NCI-H446 treated with DMSO at 0.1 percent for 48 hours (cell line): ENCODE measurements at places on chromosomes 3 and 15.
A peak's percentile ranks its signal among the peaks of the same experiment; 100 is the strongest.

DNA sequence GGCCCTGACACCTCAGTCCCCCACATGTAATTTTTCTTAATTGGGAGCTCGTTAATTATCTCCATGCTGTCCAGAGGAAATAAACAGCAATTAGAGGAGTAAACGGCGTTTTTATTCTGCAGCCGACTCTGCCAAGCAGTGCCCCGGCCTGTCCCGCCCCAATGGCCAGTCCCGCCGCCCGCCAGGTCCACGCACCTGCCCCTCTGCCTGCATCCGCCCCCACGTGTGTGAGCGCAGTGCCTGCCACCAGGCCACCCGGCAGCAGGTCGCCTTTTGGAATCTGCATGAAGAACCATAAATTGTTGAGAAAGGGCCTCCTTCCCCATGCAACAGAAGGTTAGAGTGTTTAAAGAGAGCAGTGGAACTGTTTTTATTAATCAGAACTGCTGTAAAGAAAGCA lies 87.5 kb upstream of the LINGO1 start:
- no peak for DNase-seq

DNA sequence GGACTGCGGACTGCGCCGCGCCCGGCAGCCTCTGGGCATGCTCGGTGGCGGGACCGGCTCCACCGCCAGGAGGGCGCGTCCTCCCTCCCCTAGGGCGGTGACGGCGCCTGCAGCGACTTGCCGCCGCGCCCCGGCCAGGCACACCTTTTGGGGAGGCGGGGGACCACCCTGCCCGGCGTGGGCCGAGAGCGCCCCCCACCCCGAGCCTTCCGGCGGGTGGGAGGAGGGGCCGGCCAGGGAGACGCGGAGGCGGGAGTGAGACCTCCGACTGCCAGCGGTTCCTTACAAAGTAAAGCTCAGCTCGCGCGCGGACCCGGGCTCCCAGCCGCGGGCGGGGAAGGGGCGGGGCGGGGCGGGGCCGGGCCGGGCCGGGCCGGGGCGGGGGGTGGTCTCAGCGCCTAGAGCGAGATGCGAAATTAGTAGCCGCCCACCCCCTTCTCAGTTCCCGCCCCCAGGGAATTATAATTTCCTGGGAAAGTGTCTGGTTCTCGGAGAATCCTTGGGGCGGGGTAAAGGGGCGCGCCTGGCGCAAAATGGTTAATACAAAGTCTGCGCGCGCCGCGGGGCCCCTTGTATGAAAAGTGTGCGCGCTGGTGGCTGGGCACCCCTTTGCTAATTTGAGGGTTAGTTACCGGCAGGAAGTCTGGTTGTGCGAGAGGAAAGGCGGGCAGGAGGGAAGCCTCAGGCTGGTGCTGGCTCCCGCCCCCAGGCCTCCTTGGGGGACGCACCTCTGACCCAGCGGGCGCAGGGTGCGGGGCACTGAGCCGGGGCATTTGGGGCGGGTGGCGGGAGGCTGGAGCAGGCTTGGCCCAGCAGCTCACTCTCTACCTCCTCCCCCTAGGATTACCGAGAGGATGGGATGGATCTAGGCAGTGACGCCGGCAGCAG lies 224.8 kb upstream of the IL12A start:
- DNase-seq: peak; percentile 67

DNA sequence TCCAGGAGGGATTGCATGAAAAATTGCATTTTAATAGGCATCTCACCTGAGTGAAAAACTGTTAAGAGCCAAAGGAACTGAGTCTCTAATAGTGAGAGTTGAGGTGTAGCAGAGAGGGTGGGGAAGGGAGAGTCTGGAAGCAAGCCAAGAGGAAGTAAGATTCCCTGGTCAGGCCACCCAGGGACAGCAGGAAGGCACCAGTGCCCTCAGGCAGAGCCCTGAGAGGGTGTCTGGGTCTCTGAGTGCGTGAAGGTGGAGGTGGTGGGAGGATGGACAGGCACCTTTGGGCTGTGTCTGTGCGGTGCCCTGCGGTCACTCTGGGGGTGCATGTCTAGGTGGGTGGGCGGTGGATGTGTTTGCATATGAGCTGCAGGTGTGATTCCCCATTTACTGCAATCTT lies 300.4 kb upstream of the ROPN1 start:
- no peak for DNase-seq

DNA sequence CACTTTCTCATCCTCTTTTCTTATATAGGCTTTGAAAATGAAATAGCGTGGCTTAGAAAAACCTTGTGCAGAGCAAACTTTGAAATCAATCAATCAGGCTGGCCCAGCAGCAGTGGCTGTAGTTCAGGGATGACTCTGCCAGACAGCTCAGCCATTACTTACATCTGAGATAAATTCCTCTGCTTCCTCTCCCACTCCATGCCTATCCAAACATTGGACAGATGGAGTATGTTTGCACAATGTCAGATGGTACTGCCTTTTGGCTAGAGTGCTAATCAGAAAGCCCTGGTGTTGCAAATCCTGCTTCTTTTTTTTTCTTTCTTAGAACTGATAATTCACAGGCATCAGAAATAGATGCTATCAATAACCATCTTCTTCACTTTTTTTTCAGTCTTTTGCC lies 1065.1 kb downstream of the AGBL1 start:
- peak; percentile 43 for DNase-seq

- peak; percentile 8 for DNase-seq
These were observed 34.4 kb downstream of the B3GNT5 start for GRCh38 chr3:183287301-183287971.

GRCh38 chr3:184261270-184261853 lies at the start of gene CAMK2N2:
CAMK2N2 (minus strand) TSS chr3:184261553; CDS start chr3:184261285, 268 bp downstream.
- DNase-seq: peak; percentile 92

GRCh38 chr3:16546186-16547010 lies 32.9 kb upstream of the RFTN1 start:
- DNase-seq: no peak

GRCh38 chr15:100913961-100914360 lies 5.2 kb upstream of the LRRK1 start:
- no peak for DNase-seq

DNA sequence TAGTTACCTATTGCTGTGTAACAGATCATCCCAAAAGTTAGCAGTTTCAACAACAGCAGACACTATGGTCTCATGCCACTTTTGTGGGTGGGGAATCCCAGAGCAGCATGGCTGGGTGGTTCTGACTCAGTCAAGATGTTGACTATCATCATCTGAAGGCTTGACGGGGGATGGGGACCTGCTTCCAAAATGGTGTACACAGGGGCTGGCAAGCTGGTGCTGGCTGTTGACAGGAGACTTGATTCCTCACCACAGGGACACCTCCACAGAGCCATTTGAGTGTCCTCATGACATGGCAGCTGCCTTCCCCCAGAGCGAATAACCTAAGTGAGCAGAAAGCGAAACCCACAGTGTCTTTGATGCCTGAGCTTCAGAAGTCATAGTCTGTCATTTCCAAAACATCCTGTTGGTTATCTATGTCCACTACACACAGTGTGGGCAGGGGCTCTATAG lies 19.1 kb downstream of the DNAJB8 start:
- DNase-seq: no peak

GRCh38 chr3:125383744-125384143 lies 8.6 kb upstream of the ZNF148 start:
- DNase-seq: no peak

DNA sequence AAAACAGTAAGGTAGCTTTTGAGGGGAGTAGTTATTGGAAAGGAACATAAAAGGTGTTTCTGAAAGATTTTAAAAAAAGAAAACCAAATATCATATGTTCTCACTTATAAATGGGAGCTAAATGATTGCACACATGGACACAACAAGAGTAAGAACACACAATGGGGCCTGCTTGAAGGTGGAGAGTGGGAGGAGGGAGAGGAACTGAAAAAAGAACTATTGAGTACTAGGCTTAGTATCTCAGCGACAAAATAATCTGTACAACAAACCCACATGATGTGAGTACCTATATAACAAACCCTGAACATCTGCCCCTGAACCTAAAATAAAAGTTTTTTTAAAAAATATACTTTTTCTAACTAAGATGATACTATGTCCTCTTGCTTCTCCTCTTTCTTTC lies 138.3 kb downstream of the CGGBP1 start:
- DNase-seq: no peak

DNA sequence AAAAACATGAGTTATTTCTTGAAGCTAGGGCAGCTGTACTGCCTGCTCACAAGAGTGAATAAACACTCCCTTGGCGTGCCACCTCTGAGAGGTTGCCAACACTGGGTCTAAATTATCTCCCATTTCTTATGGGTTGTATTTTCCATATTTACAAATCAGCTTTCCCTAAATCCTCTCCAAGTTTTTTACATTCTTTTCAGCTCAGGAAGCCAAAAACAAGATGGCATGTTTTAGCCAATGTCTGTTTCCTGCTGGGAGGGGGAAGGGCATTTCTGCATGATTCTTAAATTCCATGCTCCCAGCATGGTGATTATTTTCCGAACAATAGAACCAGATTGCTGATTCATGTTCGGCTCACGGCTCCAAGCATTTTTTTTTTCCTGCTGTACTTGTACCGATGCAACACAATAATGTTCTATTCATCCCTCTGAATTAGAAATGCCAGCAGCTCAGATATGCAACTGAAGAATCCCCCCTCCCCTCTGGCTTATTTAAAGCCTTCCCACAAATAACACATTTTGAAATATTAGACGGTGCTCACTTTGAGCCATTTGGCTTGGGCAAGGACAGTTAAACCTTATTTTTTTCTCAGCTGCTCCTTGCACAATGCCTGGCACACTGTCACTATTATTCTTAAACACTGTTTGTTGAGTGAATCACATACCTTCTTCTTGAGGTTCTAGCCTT lies 252.5 kb downstream of the THRB start:
- DNase-seq: peak; percentile 73

DNA sequence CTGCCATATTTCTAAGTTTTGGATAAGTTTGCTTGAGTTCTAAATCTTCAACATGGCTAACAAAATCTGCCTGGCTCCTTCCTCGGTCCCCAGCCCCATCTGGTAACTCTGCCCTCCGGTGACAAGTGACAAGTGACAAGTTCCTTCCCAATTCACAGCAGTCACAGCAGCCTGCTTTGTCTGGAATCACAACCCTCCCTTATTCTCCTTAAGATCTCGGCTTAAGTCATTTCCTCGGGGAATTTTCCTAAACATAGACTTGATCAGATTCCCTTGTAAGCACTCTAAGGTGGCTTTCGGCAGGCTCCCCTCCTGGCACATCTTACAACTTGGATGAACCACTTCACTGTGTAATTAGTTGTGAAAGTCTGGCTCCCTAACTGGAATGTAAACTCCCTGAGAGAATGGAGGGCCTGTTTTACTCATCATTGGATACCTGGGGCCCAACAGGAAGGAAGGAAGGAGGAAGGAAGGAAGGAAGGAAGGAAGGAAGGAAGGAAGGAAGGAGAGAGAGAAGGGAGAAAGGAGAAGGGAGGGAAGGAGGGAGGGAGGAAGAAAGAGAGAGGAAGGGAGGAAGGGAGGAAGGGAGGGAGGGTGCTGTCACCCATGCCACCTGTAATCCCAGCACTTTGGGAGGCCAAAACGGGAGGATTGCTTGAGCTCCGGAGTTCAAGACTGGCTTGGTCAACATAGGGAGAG lies 126.4 kb downstream of the SHQ1 start:
- no peak for DNase-seq

DNA sequence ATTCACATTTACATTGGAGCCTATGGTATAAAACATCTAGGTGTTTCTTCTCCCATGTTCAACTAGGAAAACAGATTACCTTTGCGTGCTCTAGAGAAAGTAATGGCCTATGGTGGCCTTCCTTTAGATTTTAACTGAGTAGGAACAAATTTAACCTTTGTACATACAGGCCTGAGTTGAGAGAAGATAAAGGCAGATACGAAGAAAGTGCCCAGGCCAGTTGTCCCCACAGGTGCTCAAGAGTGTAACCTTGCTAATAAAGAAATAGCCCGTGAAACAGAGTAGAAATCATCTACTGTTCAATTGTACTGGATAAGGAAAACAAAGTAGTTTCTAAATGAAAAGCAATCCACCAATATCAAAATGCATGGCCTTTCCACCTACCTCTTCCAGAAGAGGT lies 6.8 kb upstream of the TSC22D2 start:
- DNase-seq: no peak

- no peak for DNase-seq
These were observed 28.4 kb downstream of the IGF1R start for GRCh38 chr15:98676586-98677270.

GRCh38 chr15:49145651-49146609 lies 9.5 kb downstream of the COPS2 start:
- DNase-seq: peak; percentile 22

DNA sequence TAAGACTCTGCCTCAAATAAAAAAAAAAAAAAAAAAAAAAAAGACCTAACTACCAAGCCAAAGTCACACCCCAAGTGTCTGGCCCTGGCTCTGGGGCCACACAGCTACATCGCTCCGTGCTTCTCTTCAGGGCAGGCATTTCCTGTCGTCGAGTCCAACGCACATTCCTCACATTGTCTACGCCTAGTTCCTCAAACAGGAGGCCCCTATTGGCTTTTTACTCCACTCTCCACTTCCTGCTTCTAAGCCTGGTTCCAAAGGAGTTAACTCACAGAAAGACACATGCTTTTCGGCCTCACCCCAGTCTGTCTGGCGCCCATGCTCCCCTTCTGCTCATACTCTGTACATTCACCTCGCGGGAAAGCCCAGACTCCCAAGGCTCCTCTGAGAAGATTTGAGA lies 28.8 kb downstream of the KNG1 start:
- no peak for DNase-seq

- DNase-seq: no peak
These were observed 219.9 kb upstream of the NECTIN3 start for GRCh38 chr3:110851736-110852135.

GRCh38 chr15:85997618-85998017 lies 82.1 kb upstream of the AGBL1 start:
- no peak for DNase-seq

- no peak for DNase-seq
These were observed 109.7 kb downstream of the UBE2E2 start for GRCh38 chr3:23312866-23313265.

GRCh38 chr3:151394611-151395010 lies 10.1 kb upstream of the P2RY12 start:
- no peak for DNase-seq

- no peak for DNase-seq
These were observed 9.8 kb downstream of the RAB27A start for GRCh38 chr15:55279746-55280351.

DNA sequence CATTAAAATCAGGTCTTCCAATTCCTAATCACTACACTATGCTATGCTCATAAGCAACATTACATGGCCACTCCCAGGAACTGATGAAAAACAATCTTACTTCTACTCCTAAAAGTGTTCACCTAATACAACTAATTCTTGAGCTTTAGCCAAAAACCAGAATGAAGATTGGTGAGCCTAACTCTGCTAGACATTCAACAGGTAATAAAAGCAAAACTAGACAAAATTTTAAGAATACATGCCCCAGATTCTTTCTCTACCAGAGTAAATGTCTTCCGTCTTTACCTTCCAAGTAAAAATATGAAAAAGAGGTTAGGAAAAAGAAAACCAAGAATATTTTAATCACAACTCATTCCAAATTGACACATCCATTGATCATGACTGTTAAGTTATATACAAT lies 31.3 kb downstream of the ATP13A3 start:
- DNase-seq: no peak

GRCh38 chr15:89631902-89632264 lies 23.4 kb downstream of the KIF7 start:
- no peak for DNase-seq

DNA sequence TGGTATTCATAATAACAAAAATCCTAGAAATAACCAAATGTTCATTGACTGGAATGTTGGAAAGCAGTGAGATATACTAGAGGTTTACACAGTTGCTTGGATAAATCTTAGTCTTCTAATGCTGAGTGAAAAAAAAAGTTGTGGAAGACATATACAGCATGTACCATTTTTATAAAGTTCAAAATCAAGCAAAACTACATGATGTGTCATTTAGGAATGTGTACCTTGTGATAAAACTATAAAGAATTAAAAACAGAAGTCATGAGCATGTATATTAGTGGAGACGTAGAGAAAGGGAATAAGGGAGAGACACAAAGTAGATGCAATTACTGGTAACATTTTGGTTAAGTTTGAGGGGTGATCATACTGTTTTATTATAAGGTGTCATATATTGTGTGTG lies 45.2 kb downstream of the FBXL2 start:
- DNase-seq: no peak
